ENCODE measurements at places on chromosomes 16 and 17. TPM values are rescaled to one million over a fixed set of nuclear protein-coding genes. Genes with fewer than 3 reads are reported as not detected.

- H3K4me1 ChIP-seq, result peaks cover 22% of the 10 kb centered on the region
- H3K36me3 ChIP-seq, result peaks cover 26% of the 10 kb centered on the region
- no peaks in the 10 kb centered on the region for H3K27me3 ChIP-seq
- H3K27ac ChIP-seq, result no peak overlapping the region
- no peak for DNase-seq
- no peak overlapping the region for H3K4me3 ChIP-seq
Measured at GRCh38 chr17:68034452-68034776, 1.1 kb upstream of the KPNA2 start.

- H3K4me3 ChIP-seq, result peak overlapping the region; percentile 50
- peaks cover 64% of the 10 kb centered on the region for H3K4me1 ChIP-seq
- H3K27me3 ChIP-seq, result peaks cover under 1% of the 10 kb centered on the region
- H3K27ac ChIP-seq, result peak overlapping the region; percentile 80
- DNase-seq, result no peak
Measured at GRCh38 chr16:50263940-50264929, 2.1 kb upstream of the ADCY7 start.

- peak overlapping the region; percentile 77 for H3K4me3 ChIP-seq
- no peak for DNase-seq
- peaks cover 44% of the 10 kb centered on the region for H3K4me1 ChIP-seq
- peak overlapping the region; percentile 52 for H3K27ac ChIP-seq
- no peaks in the 10 kb centered on the region for H3K36me3 ChIP-seq
Measured at GRCh38 chr17:12021623-12022140, 1.0 kb downstream of the MAP2K4 start.

GRCh38 chr17:64694207-64694606, 32.1 kb upstream of the SMURF2 start:
- no peak overlapping the region for H3K4me3 ChIP-seq

- H3K36me3 ChIP-seq, result no peaks in the 10 kb centered on the region
- H3K27me3 ChIP-seq, result peaks cover 51% of the 10 kb centered on the region
- H3K4me1 ChIP-seq, result peaks cover 12% of the 10 kb centered on the region
- H3K4me3 ChIP-seq, result no peak overlapping the region
- no peak for DNase-seq
Measured at GRCh38 chr17:58759522-58759921, 3.9 kb downstream of the PPM1E start.

DNA sequence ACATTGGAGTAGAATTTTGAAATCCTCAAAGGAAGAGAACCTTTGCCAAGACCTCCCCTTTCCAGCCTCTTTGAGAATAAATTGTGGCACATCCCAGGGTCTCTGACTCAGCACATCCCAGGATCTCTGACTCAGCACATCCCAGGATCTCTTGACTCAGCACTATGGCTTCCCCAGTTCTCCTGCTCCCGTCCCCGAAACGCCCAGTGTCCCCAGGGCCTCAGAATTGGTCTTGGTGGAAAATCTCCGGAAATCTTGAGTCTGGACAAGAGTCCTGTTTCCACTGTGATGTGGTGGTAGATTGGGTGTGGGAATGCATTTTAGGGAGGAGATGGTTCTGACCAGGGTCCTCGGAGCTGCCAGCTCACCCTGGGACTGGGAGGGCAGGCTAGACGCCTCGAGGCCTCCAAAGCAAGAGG, 19.2 kb downstream of the PLXDC1 start:
- H3K4me3 ChIP-seq, result no peak overlapping the region
- no peak for DNase-seq
- H3K27ac ChIP-seq, result no peak overlapping the region
- H3K27me3 ChIP-seq, result peaks cover 3% of the 10 kb centered on the region
- no peaks in the 10 kb centered on the region for H3K4me1 ChIP-seq

DNA sequence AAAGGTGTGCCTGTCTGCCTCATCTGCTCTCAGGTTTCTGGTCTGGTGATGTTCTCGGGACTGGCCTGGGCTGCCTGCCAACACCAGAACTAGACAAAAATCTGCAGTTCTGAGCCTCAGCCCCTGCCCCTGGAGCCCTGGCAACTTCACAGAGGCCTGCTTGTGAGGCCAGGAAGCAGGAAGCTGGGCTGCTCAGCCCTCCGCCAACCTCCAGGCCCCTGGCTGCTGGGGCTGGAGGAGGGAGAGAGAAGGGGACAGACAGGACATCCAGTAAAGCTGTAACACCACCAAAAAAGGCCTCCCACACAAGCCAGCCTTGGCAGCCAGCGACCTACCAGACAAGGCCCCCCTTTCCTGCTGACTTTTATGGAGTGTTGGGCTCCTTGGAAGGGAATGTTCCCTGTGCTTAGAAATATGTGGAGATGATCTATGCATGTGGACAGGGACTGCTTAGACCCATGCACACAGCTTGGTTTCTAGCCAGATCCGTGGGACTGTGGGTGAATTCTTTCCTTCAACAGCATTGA, 157.6 kb downstream of the XYLT1 start:
- H3K4me3 ChIP-seq, result no peak overlapping the region
- H3K36me3 ChIP-seq, result peaks cover 9% of the 10 kb centered on the region
- DNase-seq, result no peak
- H3K27ac ChIP-seq, result no peak overlapping the region
- no peaks in the 10 kb centered on the region for H3K27me3 ChIP-seq
- H3K4me1 ChIP-seq, result peaks cover 54% of the 10 kb centered on the region

DNA sequence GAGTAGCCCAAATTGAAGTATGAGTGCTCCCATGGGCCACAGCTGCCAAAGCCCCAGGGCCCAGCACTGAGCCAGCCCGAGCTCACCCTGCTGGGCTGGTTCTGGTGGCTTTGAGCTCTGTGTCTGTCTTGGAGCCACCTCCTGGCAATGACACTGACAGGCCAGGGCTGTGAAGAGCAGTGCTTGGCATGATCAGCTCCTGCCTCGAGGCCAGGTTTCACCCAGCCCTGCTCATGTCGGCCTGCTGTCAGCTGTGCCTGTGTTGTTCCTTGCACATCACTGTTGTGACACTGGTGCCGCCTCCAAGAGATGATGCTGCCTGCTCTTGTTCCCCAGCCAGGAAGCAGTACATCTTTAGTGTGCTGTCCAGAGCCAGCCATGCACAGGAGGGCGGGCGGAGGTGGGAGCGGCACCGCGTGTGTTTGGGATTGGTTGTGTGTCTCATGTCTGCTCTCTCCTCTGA, 26.0 kb downstream of the PLD6 start:
- H3K27me3 ChIP-seq, result no peaks in the 10 kb centered on the region
- peak overlapping the region; percentile 97 for H3K27ac ChIP-seq
- H3K36me3 ChIP-seq, result peaks cover 59% of the 10 kb centered on the region
- H3K4me3 ChIP-seq, result peak overlapping the region; percentile 84
- H3K4me1 ChIP-seq, result peaks cover 84% of the 10 kb centered on the region

- H3K36me3 ChIP-seq, result no peaks in the 10 kb centered on the region
Measured at GRCh38 chr16:68401871-68402747, 46.2 kb downstream of the SMPD3 start.

GRCh38 chr17:64998436-64999190, 57.9 kb downstream of the GNA13 start:
- H3K27ac ChIP-seq, result no peak overlapping the region
- H3K4me3 ChIP-seq, result no peak overlapping the region
- H3K27me3 ChIP-seq, result peaks cover 5% of the 10 kb centered on the region
- no peak for DNase-seq
- H3K4me1 ChIP-seq, result peaks cover 9% of the 10 kb centered on the region

GRCh38 chr16:31061126-31061812, 12.8 kb downstream of the ZNF668 start:
- DNase-seq, result no peak
- no peak overlapping the region for H3K4me3 ChIP-seq
- peaks cover 24% of the 10 kb centered on the region for H3K36me3 ChIP-seq
- H3K27me3 ChIP-seq, result no peaks in the 10 kb centered on the region
- no peak overlapping the region for H3K27ac ChIP-seq

- DNase-seq, result no peak
- H3K4me3 ChIP-seq, result peak overlapping the region; percentile 59
- H3K36me3 ChIP-seq, result peaks cover 49% of the 10 kb centered on the region
- peaks cover 95% of the 10 kb centered on the region for H3K4me1 ChIP-seq
Measured at GRCh38 chr17:57284583-57284982, 28.3 kb downstream of the MSI2 start.

DNA sequence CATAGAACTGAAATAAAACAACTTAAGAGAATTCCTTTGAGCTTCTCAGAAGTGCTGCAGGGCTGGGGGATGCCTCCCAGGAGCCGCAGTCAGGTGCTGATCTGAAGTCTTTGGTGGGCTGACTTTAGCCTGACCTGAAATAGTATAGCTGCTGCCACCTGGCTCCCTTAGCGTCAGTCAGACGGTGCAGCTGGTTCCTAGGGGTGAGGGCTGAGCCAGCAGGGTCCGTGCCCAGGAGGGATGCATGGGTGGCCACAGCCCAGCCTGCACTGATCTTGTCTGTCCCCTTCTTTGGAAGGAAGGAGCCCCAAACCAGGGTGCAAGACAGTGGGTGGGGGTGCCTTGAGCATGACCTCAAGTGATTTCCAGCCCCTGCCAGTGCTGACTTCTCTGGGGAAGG, 11.5 kb downstream of the MAPT start:
- H3K27ac ChIP-seq, result no peak overlapping the region
- peaks cover 24% of the 10 kb centered on the region for H3K27me3 ChIP-seq
- H3K4me1 ChIP-seq, result peaks cover 20% of the 10 kb centered on the region
- DNase-seq, result no peak
- no peaks in the 10 kb centered on the region for H3K36me3 ChIP-seq
- no peak overlapping the region for H3K4me3 ChIP-seq

GRCh38 chr17:75277664-75278071, 6.6 kb upstream of the MIF4GD start:
- H3K36me3 ChIP-seq, result peaks cover 27% of the 10 kb centered on the region
- no peaks in the 10 kb centered on the region for H3K27me3 ChIP-seq
- no peak for DNase-seq
- no peak overlapping the region for H3K27ac ChIP-seq
- peaks cover 15% of the 10 kb centered on the region for H3K4me1 ChIP-seq
- no peak overlapping the region for H3K4me3 ChIP-seq

- peak; percentile 71 for DNase-seq
- H3K36me3 ChIP-seq, result peaks cover 23% of the 10 kb centered on the region
- H3K27ac ChIP-seq, result peak overlapping the region; percentile 95
- peak overlapping the region; percentile 93 for H3K4me3 ChIP-seq
- no peaks in the 10 kb centered on the region for H3K27me3 ChIP-seq
Measured at GRCh38 chr16:67173808-67174705, 3.7 kb downstream of the NOL3 start.

DNA sequence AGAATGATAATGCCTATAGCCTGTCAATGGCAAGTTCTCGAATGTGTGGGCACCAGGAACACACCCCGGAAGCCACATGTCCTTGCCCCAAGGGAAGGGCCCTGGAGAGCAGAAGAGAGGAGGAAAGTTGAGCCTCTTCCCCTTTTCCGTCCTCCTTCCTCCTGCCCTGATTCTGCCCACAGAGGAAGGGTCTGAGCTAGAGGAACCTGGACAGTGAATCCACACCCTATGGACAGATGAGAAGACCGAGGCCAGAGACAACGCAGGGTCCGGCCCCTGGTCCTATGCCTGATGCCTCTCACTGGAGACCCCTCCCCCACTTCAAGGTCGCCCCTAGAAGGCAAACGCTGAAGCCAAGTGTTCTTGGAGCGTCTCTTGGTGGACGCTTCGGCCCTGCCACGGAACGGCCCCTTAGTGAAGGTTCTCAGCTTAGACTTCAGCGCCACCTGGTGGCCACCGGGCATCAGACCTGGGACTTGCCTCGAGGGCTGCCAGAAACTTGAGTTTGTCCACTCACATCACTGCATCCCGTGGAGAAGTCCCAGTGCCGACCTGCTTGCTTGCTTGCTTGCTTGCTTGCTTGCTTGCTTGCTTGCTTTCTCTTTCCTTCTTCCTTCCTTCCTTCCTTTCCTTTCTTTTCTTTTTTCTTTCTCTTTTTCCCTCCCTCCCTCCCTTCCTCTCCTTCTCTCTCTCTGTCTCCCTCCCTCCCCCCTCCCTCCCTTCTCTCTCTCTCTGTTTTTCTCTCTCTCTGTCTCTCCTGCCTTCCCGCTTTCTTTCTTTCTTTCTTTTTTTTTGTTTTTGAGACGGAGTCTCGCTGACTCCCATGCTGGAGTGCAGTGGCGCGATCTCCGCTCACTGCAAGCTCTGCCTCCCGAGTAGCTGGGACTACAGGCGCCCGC, 20.6 kb upstream of the SPNS3 start:
- H3K4me1 ChIP-seq, result peaks cover 5% of the 10 kb centered on the region
- H3K27me3 ChIP-seq, result peaks cover 2% of the 10 kb centered on the region
- no peaks in the 10 kb centered on the region for H3K36me3 ChIP-seq
- peak overlapping the region; percentile 59 for H3K27ac ChIP-seq

- no peak overlapping the region for H3K27ac ChIP-seq
- H3K4me1 ChIP-seq, result no peaks in the 10 kb centered on the region
- DNase-seq, result no peak
- H3K36me3 ChIP-seq, result no peaks in the 10 kb centered on the region
- no peak overlapping the region for H3K4me3 ChIP-seq
Measured at GRCh38 chr17:54177606-54178308, 355.0 kb downstream of the KIF2B start.

- H3K27me3 ChIP-seq, result peaks cover 2% of the 10 kb centered on the region
- H3K36me3 ChIP-seq, result no peaks in the 10 kb centered on the region
- H3K4me3 ChIP-seq, result no peak overlapping the region
- H3K4me1 ChIP-seq, result no peaks in the 10 kb centered on the region
Measured at GRCh38 chr17:79561486-79562133, 49.2 kb downstream of the RBFOX3 start.

DNA sequence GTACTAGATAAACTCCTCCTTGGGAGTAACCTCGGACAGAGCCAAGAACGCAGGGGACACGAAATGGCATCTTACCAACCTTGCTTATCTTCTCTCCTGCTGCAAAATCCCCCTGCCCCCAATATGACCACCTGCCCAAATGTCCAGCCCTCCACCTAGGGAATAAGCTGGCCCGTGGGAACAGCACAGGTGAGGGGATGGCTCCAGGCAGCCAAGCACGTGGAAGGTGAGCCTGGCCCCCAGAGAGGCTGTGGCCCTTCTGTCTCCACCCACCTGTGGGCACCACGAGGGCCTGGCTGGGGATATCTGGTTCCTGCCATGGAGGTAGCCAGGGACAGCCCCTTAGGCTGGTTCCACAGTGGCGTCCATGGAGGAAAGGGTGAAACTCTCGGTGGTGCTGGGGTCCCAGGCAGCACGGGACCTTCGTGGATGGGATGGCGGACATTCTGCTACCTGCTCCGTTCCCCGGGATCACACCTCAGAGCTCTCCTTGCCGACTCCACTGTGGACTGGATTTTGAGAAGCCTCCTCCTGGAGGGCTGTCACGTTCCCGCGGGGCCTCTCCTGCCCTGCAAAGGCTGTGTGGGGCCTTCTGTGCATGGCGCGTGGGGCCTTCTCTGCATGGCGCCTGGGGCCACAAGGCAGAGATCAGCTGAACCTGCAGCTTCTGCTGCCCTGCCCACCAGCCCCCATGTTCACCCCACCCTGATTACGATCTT, 388.5 kb upstream of the TNRC6C start:
- H3K27ac ChIP-seq, result no peak overlapping the region
- H3K36me3 ChIP-seq, result no peaks in the 10 kb centered on the region
- H3K27me3 ChIP-seq, result peaks cover 40% of the 10 kb centered on the region
- H3K4me1 ChIP-seq, result peaks cover 6% of the 10 kb centered on the region

Gene TMEM235
- total RNA-seq, result not detected

Gene SLC6A2
- total RNA-seq, result not detected

Gene TNFRSF17
- not detected for total RNA-seq

Gene WIPF2
- 27.6 TPM for total RNA-seq

Gene C17orf78
- not detected for total RNA-seq

Gene LCMT1
- total RNA-seq, result 39.1 TPM
